ENCODE measurements at places on chromosomes 5 and 9.

DNA sequence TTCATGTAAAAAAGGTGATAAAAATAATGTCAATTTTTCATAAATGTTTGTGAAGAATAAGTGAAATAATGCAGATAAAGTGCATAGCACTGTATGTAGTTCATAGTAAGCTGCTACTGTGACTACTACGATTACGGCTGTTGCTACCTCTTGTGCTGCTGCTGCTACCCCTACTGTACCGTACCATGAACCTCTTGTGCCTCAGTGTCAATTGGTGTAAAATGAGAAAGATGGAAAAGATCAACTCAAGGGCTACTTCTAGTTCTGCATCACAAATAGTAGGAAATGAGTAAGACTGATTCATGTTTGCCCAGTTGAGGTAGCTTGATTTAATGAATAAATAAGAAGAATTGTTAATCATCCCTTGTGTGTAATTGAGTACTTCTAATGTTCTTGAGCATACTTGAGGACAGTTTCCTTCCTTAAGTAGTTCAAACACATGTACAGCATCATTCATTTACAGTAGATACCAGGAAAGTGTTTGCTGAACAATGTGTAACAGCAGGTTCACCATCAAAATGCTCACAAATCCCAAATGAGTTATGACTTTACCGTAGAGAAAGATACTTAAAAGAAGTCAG is 200.0 kb upstream of the ATP10B start:
- no peak for DNase-seq

DNA sequence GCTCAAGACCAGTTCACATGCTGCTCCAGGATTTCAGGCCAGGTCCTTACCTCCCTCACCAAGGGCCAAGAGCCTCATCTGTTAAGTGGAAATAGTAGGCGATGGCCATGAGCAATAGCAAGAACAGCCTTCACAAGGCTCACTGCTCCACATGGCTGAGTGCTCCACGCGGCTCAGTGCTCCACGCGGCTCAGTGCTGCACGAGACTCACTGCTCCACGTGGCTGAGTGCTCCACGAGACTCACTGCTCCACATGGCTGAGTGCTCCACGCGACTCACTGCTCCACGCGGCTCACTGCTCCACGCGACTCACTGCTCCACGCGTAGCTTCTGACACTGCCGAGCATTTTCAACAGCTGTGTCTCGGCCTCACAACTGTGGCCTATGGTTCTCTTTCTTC is 36.4 kb upstream of the ADAMTS2 start:
- no peak for DNase-seq

DNA sequence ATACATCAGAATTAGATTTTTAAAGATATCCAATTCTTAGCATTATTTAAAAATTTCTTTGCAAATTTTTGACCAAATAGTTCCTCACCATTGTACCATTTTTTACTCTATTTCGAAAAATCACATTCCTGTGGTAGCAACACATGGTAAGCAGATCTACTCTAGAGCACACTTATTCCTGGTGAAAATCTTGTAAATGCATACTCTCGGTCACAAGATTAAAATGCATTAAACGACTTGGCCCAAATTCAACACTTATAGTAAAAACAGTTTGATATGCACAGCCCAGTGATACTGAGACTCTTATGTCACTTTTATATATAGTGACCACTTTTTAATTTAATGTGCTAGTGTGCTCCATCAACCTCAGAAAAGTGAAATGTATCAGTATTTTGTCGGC is 208.8 kb upstream of the TARS1 start:
- DNase-seq: no peak

GRCh38 chr9:94867281-94867841 is 140.9 kb downstream of the AOPEP start:
- no peak for DNase-seq
